ENCODE measurements at places on chromosomes 6 and 20.

DNA sequence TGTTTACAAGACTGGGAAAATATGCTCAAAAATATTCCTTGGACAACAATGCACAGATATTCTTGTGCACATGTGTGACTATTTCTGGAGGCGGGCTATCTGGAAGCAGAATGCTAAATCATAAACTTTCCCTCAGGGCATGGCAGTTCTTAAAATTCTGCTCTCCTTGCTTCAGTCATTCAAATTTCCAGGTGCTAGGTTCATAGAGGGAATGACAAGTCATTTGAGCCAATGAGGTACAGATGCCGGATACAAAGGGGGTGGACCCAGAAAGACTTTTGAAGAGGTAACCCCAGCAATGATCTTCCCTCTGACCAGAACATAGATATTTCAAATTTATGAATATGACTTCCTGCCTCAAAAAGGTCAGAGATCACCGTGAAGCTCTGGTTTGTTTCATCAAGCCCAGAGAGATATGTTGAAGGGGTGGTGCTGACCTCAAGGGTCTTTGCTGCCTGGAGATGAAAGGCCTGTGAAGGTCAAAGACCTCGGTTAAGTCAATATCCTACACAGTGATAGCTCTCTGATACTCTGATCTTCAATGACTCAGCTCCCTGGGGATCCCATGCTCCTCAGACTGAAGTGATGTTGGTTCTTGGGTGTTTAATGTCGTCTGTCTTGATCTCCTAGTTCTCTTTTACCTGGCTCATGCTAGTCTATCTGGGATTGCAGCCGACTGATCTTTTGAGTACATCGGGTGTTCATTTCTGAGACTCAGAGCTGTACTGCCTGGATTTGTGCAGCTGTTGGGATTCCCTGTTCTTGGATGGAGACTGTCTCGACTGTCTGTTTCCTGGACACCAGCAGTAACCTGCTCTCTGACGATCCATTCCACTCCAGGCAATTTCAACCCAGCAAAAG lies 47.5 kb upstream of the TSHZ2 start:
- no peak for DNase-seq

- DNase-seq, result no peak
These were observed 28.3 kb upstream of the GRIK2 start for GRCh38 chr6:101365181-101365580.

- DNase-seq, result no peak
These were observed 30.2 kb downstream of the ISM1 start for GRCh38 chr20:13251106-13251903.

DNA sequence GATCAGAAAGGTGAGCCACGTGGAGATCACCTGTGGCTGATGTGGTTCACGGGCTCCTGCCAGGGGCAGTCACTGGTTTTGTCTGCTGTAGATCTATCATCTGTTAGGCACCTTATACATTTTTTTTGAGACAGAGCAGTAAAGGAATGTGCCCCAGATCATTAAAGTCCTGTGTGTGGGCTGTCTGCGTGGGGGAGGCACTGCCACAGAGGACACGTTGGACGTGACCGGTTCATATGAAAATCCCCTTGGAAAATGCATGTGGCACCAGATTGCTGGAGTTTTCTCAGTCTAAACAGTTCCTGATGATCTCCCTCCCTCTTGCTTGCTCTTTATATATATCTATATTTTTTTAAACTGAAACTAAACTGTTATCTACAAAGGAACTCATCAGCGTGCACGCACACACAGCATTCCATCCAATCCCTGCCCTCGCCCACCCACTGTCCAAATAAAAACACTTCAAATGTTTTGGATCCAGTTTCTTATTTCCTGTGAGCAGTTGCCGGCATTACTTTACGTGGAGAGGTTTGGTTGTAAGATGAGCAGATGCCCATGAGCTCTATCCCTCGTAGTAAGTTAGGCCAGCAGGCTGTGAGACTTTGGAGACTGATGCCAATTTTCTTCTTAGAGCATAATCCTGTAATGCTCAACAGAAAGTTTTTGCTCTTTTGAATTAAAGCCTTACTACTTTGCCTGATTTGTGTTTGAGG lies 161.6 kb upstream of the EXOC2 start:
- no peak for DNase-seq

DNA sequence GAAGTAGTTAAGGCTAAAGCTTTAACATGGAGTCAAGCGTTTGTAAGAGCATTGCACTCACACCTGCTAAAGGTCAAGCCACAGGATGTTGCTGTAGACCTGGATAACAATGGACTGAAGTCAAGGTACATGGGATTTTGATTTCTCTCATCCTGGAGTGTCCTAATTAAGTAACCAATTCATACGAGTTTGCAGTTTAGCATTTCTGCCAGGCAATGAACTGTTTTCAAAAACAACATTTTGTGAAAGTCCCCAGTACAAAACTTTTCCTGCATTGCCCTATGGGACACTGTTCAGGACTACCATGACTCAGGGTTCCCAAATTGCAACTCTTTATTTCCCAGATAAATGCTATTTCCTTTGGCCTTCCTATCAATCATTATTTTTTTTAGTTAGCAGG lies 17.4 kb upstream of the SIRPB1 start:
- DNase-seq, result no peak

GRCh38 chr6:73710470-73710869 lies 14.5 kb downstream of the CD109 start:
- DNase-seq, result no peak

DNA sequence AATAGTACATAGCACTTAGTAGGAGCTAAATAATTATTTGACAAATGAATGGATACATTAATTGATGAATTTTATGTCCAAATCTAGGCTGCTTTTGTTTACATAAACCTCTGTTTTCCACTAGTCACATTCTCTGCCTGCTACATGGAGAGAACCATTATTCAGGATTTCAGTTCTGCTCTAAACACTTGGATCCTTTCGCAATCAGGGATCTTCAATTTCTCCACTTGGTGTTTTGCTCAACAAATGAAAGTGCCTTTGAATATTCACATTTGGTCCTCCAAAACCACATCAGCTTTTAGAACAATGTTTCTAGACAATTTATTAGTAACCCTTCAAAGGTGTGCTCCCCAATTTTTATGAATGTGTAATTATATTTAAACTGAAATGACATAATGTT lies 30.6 kb upstream of the HLA-DQB1 start:
- no peak for DNase-seq

GRCh38 chr20:37308086-37309050 lies 18.9 kb downstream of the MANBAL start:
- no peak for DNase-seq

GRCh38 chr6:80728101-80728750 lies 621.8 kb downstream of the BCKDHB start:
- DNase-seq, result no peak

DNA sequence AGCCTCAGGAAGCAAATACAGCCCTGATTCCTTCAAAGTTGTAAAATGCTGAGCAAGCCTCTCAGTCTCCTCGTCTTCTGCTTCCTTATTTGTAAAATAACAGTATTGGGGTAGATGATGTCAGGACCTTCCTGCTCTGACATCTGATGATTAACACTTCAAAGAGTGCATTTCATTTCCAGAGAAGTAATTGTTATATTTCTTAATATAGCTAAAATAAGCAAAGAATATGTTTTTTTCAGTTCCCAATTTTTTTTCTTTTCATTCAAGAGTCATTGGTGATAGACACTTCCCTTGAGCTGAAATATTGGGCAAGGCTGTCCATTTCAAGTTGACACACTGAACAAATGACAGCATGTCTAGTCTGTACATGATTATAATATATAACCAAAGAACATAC lies 53.4 kb downstream of the SLX4IP start:
- no peak for DNase-seq

DNA sequence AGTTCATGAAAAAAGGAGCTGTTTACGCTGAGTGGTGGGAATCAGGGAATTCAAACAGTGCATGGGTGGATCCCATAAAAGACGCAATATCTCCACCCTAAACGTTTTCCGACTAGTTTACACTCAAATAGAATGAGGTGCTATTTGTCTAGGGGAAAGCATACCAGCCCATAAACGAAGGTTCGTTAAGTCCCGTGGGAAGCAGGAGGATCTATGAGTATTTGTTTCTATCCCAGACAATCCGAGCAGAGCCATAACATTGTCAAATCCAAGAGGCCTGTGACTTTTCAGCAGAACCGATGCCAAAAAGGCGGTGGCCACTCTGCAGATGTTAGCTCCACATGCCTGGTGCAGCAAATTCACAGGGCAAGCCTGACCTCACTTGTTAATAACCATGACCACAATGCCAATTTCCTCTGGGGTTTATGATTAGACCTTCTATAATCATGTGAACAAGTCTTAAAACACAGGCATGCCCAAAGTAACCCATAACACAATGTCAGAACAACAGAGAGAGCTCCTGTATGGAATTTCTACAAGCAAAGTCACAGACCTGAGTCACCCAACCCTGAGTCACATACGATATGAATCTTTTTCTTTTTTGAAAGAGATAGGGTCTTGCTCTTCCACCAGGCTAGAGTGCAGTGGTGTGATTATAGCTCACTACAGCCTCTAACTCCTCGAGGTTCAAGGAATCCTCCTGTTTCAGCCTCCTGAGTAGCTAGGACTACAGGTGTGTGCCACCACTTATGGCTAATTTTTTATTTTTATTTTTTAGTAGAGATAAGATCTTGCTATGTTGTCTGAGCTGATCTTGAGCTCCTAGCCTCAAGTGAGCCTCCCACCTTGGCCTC lies 123.3 kb downstream of the KIF13A start:
- no peak for DNase-seq
